ENCODE measurements at places on chromosomes 3 and 15. TPM values are rescaled to one million over a fixed set of nuclear protein-coding genes. Genes with fewer than 3 reads are reported as not detected.

DNA sequence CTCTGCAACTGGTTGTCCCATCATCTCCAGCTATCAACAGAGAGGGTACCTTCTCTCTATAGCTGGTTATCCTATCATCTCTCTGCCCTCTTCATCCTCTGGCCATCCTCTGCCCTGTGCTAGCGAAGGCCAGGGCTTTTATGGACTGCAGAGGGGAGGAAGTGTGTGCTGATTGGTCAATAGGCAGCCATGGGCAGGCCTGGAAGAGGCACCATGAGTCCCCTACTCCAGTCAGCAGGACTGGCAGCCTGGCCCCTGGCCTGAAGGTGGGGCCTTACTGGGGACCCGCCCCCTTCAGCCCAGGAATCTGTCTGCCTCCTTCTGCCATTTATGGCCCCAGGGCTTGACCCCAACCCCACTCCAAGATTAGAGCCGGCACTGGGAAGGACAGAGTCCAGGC, 10.4 kb upstream of the TRIM59 start:
- H3K27ac ChIP-seq, result no peak overlapping the region
- H3K36me3 ChIP-seq, result no peaks in the 10 kb centered on the region

DNA sequence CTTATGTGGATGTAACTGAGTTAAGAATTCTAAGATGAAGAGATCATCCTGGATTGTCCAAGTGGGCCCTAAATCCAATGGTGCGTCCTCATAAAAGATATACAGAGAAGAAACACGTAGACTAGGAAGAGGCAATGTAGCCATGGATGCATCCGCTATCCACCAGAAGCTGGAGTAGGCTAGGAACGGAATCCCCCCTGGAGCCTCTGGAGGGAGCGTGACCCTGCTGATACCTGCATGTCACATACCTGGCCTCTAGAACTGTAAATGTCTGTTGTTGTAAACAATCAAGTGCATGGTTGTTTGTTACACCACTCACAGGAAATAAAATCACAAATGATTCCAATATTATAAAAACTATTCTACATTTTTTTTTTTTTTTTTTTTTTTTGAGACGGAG, 254.5 kb upstream of the RORA start:
- H3K4me3 ChIP-seq, result no peak overlapping the region
- H3K4me1 ChIP-seq, result no peaks in the 10 kb centered on the region
- no peak overlapping the region for H3K27ac ChIP-seq
- no peaks in the 10 kb centered on the region for H3K27me3 ChIP-seq
- no peaks in the 10 kb centered on the region for H3K36me3 ChIP-seq
- no peak for DNase-seq

GRCh38 chr3:147615035-147615434, 205.9 kb downstream of the ZIC1 start:
- H3K27me3 ChIP-seq, result no peaks in the 10 kb centered on the region
- no peaks in the 10 kb centered on the region for H3K4me1 ChIP-seq
- no peak overlapping the region for H3K27ac ChIP-seq
- no peak overlapping the region for H3K4me3 ChIP-seq
- DNase-seq, result no peak

GRCh38 chr3:16520241-16520969, 6.9 kb upstream of the RFTN1 start:
- no peak overlapping the region for H3K4me3 ChIP-seq
- no peaks in the 10 kb centered on the region for H3K27me3 ChIP-seq
- DNase-seq, result no peak
- no peaks in the 10 kb centered on the region for H3K36me3 ChIP-seq
- no peak overlapping the region for H3K27ac ChIP-seq
- H3K4me1 ChIP-seq, result no peaks in the 10 kb centered on the region

Gene HCLS1
- 1.2 TPM for total RNA-seq

Gene CDHR4
- not detected for total RNA-seq

- no peaks in the 10 kb centered on the region for H3K27me3 ChIP-seq
- no peaks in the 10 kb centered on the region for H3K36me3 ChIP-seq
- H3K27ac ChIP-seq, result no peak overlapping the region
- H3K4me1 ChIP-seq, result peaks cover 7% of the 10 kb centered on the region
- no peak overlapping the region for H3K4me3 ChIP-seq
- no peak for DNase-seq
Measured at GRCh38 chr3:139527265-139527664, 12.3 kb downstream of the RBP1 start.

GRCh38 chr3:139394116-139394515, 4.7 kb upstream of the COPB2 start:
- H3K27ac ChIP-seq, result no peak overlapping the region
- no peaks in the 10 kb centered on the region for H3K4me1 ChIP-seq
- no peaks in the 10 kb centered on the region for H3K27me3 ChIP-seq
- DNase-seq, result no peak
- no peaks in the 10 kb centered on the region for H3K36me3 ChIP-seq
- no peak overlapping the region for H3K4me3 ChIP-seq

Gene SH2D7
- total RNA-seq, result not detected

DNA sequence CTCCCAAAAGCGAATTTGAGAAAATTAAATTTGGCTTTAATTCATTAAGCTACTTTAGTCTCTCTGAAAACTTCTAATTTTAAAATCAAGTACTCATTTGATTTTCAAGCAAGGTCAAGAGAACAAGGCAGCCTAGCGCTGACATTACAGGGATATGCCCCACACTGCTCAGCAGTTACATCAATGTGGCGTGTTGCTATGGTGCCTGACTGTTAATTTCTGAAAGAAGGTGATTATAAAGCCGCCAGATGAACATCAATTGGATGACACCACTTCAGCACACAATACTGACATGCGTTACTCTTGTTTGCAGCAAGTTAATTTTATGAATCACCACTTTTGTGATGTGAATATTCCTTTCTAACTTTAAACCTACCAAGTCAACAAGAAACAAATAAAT, 284.4 kb downstream of the FOXP1 start:
- H3K36me3 ChIP-seq, result peaks cover 35% of the 10 kb centered on the region
- H3K27me3 ChIP-seq, result no peaks in the 10 kb centered on the region
- H3K4me1 ChIP-seq, result peaks cover 11% of the 10 kb centered on the region
- DNase-seq, result no peak
- H3K4me3 ChIP-seq, result no peak overlapping the region
- H3K27ac ChIP-seq, result peak overlapping the region; percentile 64
